Pulmonary artery endothelial cell (primary cell): ENCODE measurements at places on chromosomes 1 and 21.

GRCh38 chr1:150156868-150157603 lies 7.3 kb downstream of the PLEKHO1 start:
- no peak for DNase-seq

GRCh38 chr1:67836769-67837168 lies 3.5 kb upstream of the GNG12 start:
- no peak for DNase-seq

DNA sequence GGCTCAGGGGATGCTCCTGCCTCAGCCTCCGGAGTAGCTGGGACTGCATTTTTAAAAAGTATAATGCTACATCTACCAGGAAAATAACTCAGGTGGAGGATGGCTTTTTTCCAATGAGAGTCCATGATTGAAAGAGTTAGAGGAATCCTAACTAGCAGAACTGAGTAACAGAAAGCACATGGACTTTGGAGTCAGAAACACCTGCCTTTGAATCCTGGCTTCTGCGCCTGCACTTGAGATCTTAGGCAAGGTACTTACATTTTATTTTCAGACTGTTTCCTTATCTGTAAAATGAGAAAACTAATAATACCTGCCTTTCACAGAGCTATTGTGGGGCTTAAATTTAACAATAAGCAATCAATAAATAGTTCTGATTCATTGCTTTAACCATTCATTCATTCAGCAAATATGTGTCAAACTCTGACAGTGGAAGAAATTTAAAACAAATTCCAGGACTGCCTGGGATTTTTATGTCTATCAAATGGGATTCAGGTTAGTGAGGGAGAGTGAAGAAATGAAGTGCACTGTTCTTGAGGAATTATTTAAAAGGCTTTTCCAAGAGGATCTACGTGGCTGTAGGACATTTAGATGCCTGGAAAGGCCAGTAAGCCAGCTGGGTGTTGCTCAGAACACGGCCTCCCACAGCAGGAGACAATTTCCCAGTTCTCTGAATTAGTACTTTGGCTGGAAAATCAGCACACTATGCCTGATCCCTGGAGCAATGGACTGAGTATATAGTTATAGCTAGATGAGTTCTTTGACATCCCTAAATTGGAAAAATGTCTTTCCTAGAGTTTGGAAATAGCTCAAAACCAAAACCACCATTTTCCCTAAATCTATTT lies 12.8 kb upstream of the LBR start:
- DNase-seq, result no peak

GRCh38 chr1:163436140-163436812 lies 114.5 kb downstream of the NUF2 start:
- DNase-seq, result no peak

DNA sequence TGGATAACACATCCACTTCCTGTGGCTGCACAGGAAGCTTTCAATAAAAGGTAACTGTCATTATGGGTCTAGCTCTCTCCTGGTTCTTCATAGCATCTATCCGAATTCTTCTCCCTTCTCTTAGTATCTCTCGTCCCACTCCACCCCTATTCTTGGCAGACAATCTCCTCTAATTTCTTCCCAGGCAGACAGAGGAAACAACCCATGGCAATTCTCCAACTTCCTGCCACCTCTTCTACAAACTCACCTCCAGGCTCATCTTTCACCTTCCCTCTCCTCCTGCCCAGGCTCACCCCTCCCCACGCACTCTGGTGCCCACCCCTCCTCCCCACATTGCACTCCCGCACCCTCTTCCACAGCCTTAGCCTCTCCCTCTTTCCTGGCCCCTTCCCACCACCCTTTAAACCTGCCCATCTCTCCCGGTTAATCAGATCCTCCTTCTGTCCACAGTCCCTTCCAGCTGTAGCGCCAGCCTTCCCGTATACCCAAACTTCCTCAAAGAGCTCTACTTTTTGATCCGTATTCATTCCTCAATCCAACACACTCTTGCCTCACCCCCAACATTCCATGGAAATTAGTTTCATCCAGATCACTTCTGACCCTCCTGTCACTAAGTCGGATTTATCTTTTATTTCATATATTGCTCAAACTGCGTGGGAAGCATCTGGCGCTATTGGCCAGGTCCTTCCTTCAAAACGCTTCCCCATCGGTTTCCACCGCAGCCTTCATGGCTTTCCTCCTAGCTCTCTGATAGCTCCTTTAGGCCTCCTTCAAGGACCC lies 25.9 kb downstream of the SHISA4 start:
- no peak for DNase-seq

DNA sequence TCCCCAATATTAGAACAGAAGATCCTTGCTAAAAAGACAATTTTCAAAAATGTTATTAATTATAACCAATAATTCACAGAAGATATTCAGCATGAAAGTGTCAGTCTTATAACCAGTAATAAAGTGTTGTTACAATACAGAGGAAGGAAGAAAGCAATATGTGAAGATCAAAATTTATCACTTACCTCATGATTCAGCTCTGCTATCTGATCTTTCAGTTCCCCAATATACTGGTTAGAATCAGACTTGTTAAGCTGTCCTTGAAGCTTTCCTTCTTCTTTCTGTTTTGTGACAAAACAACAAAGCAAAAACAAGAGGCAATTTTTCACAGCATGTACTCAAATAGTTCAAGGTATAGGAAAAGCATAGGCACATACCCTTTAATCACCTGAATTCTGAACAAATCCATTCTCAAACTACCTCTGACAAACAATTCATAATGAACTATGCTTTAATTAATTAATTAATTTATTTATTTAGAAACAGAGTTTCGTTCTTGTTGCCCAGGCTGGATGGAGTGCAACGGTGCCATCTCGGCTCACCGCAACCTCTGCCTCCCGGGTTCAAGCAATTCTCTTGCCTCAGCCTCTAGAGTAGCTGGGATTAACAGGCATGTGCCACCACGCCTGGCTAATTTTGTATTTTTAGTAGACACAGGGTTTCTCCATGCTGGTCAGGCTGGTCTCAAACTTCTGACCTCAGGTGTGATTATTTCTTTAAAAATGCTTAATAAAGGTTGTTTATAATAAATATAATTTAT lies 76.9 kb upstream of the GFI1 start:
- DNase-seq, result no peak

- no peak for DNase-seq
These were observed 99.4 kb downstream of the KCNJ15 start for GRCh38 chr21:38355992-38356781.

GRCh38 chr1:61122389-61122788 lies 40.0 kb downstream of the NFIA start:
- no peak for DNase-seq

- no peak for DNase-seq
These were observed 59.1 kb upstream of the RAB3GAP2 start for GRCh38 chr1:220331318-220331717.

- no peak for DNase-seq
These were observed 192.4 kb downstream of the TGFBR3 start for GRCh38 chr1:91693557-91693956.

DNA sequence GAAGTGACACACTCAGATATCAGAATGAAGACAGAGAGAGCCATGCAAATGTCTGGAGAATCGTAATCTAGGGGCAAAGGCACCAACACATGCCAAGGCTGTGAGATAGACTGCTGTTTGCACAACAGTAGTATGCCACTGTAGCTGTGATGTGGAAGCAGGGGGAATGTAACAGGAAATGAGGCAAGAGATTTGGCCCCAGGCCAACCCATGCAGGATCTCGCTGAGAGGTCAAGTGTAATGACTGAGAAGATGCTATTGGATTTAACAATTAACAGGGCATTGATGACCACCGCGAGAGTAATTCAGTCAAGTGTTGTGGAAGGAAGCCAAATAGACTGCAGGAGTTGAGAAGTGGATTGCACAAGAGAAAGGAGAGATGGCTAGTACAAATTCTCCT lies 107.3 kb upstream of the ST6GALNAC5 start:
- no peak for DNase-seq

DNA sequence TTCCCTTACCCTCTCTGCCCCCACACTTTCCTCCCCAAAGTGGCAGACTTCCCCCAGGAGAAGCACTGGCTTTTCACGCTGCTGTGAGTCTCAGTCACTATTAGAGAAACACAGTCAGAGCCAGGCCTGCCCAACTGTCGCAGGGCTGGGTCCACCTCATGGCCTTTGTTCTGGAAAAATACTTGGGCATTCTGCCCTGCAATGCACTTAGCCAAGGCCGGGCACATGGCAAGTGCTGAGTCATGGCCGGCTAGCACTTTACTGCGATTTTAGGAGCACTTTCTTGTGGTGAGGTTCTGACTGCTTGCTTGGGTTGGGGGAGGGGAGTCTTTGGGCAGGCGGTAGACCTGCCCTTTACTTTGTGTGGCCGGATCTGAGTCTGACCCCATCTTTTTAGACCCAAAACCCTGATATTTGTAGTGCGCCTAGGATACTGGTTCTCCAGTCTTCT lies 7.7 kb downstream of the EPHX1 start:
- DNase-seq, result peak; percentile 53

- DNase-seq, result no peak
These were observed 23.4 kb upstream of the PDE9A start for GRCh38 chr21:42629933-42630589.

DNA sequence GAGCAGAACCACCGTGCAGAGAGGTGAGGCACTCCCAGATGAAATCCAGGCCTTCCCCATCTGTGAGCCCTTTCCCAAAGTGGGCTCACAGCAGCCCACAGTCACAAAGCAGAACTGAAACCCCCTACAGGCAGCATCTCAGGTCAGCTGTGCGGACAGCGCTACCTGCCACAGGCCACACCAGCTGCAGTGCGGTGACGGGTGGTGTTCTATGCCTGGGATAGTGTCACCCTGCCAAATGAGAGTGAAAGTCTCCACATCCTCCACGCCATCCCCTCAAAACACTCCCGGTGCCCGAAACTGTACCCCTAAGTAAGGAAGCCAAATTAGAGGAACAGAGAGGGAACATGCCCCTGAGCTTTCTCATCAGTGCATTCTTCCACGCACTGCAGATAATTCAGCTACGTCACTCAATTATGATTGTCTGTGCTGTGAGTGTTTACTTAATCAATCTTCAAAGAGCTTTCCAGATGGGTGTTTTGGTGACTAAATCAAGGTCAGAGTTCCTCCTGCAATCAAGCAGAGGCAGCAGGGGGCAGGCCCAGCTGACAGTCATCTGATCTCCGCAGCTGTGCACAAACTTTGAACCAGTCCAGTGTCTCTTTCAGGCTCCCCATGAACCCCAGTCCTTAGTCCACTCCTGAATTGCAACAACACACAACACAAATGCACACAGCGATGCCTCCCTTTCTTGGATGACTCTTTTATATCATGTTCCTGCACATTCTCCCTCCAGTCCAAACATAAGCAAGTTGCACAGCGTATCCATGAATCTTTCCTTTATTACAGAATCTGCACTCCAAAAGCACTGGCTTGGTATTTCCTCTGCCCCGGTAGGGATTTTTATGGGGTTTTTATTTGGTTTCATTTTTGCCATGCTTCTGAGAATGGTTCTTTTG lies 150.0 kb downstream of the TOMM20 start:
- DNase-seq, result no peak

GRCh38 chr1:52520148-52520547 lies 32.7 kb downstream of the TUT4 start:
- DNase-seq, result no peak

- DNase-seq, result no peak
These were observed 268.6 kb downstream of the SETD4 start for GRCh38 chr21:35791541-35792325.

GRCh38 chr21:40516335-40516734 lies 330.6 kb downstream of the DSCAM start:
- no peak for DNase-seq

DNA sequence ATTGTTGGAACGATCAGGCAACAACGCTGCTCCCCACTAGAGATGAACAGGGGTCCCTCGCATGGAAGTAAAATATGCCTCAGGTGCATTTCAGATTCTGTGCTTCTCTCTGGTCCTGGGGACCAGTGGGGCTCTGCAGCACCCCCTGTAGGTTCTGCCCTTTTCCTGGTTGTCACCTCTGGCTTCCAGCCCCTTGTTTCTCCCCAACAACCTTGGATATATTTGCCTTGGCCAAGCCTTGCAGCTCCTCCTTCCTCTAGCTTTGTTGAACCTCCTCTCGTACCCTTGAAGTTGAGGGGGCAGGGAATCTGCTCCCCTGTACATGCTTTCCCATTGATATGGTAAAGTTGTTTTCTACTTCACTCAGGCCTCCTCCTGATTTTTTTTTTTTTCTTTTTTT lies 5.4 kb upstream of the RGSL1 start:
- DNase-seq, result no peak

GRCh38 chr1:229874609-229875008 lies 192.4 kb upstream of the GALNT2 start:
- no peak for DNase-seq

GRCh38 chr1:36034692-36035091 lies 49.2 kb upstream of the TEKT2 start:
- DNase-seq, result no peak

- no peak for DNase-seq
These were observed 454.8 kb upstream of the ADAMTS5 start for GRCh38 chr21:27421654-27422053.

DNA sequence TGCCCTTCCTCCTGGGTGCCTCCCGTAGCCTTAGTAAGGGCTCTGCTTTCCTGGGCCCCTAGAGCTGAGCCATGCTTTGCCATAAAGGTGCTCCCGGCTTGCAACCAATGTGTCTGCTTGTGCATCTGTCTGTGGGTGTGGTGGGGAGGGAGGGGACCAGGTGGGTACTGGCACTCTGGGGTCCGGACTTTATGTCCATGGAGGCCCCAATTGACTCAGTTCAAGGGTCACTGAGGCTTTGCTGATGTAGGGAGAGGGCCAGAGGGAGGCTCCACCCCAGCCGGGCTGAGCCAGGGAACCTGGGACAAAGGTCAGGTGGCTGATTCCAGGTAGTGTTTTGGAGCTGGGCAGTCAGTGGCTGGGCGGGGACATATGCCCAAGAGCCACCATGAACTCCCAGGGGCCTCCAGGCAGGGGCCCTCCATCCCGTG lies 15.0 kb downstream of the TNFRSF25 start:
- no peak for DNase-seq

GRCh38 chr1:194331758-194332157 lies 1145.3 kb upstream of the B3GALT2 start:
- no peak for DNase-seq

GRCh38 chr1:151763990-151764389 lies 694 bp upstream of the MRPL9 start:
- no peak for DNase-seq

- no peak for DNase-seq
These were observed 25.2 kb downstream of the GFI1 start for GRCh38 chr1:92461364-92462097.

GRCh38 chr1:96962751-96963211 lies 241.2 kb downstream of the PTBP2 start:
- DNase-seq, result no peak
